ENCODE measurements at places on chromosomes 3 and 15.

DNA sequence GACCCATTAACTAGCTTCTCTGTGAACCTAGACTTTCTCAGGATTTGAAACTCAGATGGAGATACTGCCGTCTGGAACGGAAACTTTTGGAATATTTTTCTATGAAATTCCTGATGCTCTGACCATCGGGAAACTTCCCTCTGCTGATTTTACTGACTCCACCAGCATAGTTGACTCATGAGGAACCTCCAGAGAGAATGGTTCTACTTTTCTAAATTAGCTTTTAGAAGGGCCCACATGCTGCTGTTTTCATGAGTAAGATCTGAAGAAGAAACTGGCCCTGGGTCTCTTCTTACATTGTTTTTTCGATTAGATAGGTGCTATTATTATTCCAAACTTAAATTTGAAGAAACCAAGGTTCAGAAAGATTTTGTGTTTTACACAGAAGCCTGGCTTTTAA is 326.3 kb upstream of the NR2E3 start:
- no peak for DNase-seq

GRCh38 chr15:98420837-98421236 is 227.5 kb upstream of the IGF1R start:
- DNase-seq = no peak

DNA sequence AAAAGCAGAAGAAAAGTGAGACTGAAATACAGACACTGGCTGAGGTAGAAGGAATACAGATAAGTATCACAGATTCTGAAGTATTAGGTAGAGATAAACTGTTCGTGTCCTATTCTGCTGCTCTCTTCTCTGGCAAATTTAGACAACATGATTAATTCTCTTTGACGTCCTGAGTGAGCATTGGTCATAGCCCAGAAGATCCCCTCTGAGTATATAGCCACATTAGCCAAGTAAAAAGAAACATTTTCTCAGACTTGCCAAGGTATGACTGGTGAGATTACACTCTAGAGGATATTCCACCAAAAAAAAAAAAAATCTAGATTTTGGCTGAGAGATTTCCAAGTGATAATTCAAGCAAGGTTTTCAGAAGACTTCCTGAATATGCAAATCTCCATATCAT is 111.4 kb upstream of the ALCAM start:
- DNase-seq = no peak

- no peak for DNase-seq
Measured at GRCh38 chr3:127263037-127263436, 24.8 kb downstream of the PRR20G start.

GRCh38 chr3:10553591-10554235 is 48.3 kb upstream of the ATP2B2 start:
- no peak for DNase-seq

DNA sequence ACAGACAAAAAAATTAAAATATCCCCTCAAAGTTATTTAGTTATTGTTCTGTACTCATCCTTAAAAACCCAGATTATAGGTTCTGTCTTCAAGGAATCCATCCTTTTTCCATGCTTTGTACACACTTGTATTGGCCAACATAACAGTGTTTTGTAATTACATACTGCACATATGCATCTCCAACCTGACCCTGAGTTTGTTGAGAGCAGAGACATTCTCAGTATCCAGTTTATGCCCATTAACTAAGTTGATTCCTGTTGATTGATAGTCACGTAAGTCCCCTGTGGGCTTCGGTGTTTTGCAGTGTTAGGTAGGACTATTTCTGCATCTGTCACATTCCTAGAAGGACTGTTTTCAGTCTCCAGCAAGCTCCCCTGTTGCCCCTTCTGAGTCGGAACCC is 33.6 kb downstream of the MOBP start:
- DNase-seq = no peak

GRCh38 chr3:107753976-107754375 is 231.2 kb downstream of the BBX start:
- DNase-seq = no peak

All from bone marrow (tissue), 2 donors.